Naive thymus-derived CD8-positive, alpha-beta T cell (primary cell): ENCODE measurements at places on chromosomes 1 and 21.

- no peak for DNase-seq
Measured at GRCh38 chr1:232705815-232706575, 76.1 kb upstream of the SIPA1L2 start.

- no peak for DNase-seq
Measured at GRCh38 chr1:60059468-60059867, 14.1 kb downstream of the C1orf87 start.

GRCh38 chr21:43812139-43812821 lies 22.9 kb downstream of the RRP1 start:
- no peak for DNase-seq

DNA sequence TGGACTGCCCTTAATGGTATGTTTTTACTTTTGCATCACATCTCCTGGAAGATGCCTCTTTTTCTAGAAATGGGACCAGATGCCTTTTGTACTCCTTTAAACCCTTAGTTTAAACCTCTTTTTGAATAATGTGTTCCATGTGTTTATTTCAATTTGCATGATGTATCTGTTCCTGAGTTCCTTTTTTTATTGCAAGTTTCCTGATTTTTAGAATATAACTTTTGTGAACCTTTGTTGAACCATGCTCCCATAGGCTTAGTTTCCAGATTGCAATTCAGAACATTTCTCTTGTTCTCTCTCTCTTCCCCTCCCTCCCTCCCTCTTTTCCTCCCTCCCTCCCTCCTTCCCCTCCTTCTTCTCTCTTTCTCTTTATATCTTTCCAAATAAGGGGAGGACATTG lies 81.9 kb downstream of the RGL1 start:
- no peak for DNase-seq

DNA sequence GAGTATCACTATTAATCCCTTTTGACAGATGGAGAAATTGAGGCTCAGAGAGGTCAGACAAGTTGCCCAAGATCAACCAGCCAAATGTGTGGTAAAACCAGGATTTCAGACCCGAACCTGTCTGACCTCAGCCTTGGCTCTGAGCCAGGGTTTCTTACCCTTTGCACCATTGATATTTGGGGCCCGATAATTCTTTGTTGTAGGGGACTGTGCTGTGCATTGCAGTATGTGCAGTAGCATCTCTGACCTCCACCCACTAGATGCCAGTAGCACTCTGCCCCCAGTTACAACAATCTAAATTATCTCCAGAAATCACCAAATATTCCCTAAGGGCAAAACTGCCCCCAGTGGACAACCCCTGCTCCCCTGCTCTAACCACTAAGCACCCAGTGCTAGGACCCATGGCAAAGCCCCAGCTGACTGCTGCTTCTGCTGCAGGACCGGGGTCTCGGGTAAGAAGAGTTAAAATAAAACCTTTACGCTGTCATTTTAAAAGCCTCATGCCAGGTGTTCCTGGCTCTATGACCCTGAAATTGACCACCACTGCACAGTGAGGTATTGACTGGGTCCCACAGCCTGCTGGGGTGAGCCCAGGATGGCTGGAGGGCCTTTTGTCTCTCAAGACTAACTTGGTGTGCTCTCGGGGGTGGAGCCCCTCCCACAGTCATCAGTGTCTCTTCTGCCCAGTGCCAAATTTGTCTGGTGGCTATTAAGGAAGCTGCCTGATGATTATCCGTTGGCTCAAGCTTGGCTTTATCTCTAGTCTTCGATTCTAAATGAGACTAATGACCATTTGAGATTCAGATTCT lies 5.6 kb upstream of the MAN1C1 start:
- DNase-seq = no peak

DNA sequence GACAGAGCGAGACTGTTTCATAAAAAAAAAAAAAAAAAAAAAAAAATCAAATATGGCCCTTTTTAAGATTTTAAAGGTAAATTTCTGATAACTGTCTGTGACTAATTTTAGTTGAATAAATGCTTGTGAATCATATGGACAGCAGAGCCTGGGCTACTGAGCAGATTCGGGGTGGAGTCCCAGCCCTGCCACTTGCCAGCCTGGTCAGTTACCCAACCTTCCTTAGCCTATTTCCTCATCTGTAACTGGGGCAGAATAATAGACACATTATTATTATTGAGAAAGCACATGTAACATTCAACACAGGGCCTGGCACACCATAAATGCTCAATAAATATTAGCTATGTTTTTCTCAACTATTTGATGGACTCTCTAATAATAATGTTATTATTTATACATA lies 11.2 kb upstream of the H3-3A start:
- no peak for DNase-seq

GRCh38 chr21:35503671-35504070 lies 454.6 kb upstream of the RUNX1 start:
- DNase-seq = peak; percentile 16

GRCh38 chr1:93668121-93668520 lies 13.5 kb downstream of the BCAR3 start:
- no peak for DNase-seq

- DNase-seq = no peak
Measured at GRCh38 chr1:58695206-58695605, 4.7 kb downstream of the MYSM1 start.

DNA sequence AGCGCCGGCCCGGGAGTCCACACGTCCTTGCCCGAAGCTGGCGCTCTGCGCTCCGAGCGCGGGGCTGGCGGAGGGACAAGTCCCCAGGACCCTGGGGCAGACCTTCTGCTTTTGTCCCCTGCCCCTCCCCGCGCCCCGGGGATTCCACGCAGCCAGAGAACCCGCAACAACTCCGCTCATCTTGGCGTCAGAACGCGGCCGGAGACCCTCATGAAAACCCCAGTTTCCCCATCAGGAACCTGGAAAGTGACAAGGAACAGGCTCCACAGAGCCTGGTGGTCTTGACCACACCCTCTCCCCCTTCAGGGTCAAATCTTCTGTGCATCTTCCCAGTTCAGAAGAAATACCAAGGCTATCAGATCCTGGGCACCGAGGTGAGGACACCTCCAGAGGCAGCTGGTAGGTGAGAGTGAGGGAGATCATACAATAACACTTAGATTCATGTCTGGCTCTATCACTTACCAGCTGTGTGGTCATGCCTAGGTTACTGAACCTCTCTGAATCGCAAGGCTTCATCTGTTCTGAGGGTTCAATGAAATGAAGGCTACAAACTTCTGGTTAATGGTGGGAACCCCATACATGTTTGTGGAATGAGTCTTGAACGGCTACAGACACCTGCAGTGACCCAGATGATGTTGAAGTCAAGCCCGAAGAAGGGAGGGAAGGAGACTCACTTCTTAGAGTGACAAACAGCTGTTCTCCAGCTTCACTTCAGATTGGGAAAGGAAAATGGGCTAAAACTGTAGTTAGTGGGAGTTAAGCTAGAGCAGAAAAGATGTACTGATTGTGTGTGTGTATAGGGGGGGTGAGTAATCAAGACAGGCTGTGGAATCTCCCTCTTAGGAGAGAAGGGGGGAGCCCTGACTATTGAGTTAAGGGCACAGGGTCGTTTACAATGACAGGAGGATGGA lies 555 bp upstream of the RSPO1 start:
- DNase-seq = no peak

- DNase-seq = no peak
Measured at GRCh38 chr1:47448462-47449222, 10.8 kb downstream of the FOXD2 start.

- no peak for DNase-seq
Measured at GRCh38 chr1:54487571-54488050, 60.4 kb upstream of the ACOT11 start.

DNA sequence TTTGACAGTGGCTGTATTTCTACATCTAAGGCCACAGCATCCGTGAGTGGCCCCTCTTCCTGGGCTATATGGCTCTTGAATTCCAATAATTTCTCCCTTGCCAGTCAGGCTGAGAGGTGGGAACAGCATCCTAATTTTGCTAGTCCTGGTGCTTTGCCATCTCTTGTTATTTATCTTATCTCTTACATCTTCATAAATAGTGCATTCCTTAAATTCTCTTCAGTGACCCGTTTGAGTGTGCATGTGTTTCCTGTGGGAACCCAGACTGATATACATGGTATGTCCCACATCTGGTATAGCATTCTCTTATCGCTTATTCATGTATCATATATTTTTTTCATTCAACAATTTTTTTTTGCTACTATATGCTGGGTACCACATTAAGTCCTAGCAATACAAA lies 9.9 kb downstream of the S100A11 start:
- no peak for DNase-seq

DNA sequence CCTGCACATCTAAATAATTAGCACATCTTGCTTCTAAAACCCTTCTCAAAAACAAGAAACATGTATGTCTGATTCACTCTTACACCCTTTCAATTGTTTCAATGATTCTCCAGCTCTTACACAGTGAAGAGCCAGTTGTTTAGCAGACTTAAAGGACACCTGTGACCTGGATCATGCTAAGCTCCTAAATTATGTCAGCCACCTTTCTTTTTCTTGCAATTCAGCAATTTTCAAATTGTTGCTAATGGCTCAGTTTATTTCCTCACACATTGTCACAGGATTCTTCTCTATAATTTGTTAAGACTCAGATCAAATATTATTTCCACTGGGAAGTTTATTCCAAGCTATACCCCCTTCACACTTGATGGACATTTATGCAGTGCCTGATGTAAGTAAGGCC lies 413.2 kb downstream of the PLA2G4A start:
- DNase-seq = no peak

DNA sequence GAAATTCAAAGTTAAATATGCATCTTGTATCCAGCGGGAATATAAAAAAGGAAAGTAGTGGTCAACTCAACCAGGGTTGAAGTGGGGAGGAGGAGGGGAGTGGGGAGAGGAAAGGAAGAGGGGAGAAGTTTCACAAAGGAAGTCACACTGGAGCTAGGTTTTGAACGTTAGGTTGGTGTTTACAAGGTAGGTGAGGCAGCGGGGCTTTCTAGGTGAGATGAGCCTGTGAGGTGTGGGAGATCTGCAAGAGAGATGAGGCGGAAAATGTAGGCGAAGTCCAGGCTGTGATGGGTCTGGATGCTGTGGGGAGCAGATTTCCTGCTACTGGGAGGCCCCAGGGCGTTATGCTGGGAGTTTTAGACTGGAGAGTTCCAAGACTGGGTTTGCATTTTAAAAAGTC lies 36.1 kb upstream of the IL20 start:
- no peak for DNase-seq

GRCh38 chr1:101137144-101138126 lies 99.4 kb upstream of the S1PR1 start:
- no peak for DNase-seq

GRCh38 chr1:154851392-154852177 lies 18.5 kb downstream of the KCNN3 start:
- no peak for DNase-seq

DNA sequence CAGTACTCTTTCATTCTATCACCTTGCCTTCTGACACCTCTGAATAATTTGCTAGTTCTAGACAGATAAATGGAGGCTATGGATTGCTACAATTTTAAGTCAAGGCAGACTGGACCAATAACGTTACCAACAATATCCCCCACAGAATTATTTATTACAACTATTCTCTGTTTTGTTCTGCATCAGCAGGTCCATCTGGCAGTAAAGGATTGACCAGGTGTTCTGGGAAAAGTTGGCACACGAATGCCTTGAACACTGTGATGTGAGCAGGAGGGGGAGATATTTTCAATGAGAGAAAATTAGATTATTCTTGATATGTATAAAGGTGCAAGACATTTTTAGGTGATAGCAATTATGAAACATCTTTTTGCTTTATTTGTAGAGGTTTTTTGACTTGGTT lies 718.8 kb upstream of the TMPRSS15 start:
- no peak for DNase-seq

GRCh38 chr1:232459087-232459486 lies 170.8 kb downstream of the SIPA1L2 start:
- no peak for DNase-seq

GRCh38 chr1:100051893-100052292 lies 80.8 kb downstream of the SASS6 start:
- DNase-seq = no peak

DNA sequence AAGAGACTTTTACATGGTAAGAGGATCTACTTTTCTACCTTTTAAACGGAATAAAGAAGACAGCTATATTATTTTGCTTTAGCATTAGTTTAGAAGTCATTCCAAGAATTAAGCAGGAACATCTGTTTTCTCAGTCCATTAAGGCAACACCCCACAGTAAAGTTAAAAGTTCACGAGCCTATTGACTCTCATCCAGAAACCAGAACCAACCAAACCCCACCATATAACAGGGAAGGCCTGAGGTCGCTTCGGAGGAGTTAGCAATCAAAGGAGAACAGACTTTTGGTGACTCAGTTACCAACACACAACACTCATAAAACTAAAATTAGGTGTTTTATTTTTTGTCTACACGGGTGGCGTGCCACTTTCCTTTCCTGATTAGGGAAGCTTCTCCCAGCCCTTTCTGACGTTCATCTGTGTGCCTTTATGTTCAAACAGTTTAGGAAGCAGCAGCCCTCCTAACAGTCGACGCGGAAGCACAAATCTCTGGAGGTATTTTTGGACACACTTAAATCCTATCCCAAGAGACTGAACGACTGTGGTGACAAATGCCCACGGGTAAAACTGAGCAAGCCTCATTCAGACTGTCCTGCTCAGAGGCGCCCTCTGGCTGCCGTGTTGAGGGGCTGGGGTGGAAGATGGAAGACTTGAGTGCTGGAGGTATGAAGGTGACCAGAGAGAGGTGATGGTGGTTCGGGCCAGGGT lies 8.6 kb upstream of the PLA2G2C start:
- peak; percentile 31 for DNase-seq

- DNase-seq = no peak
Measured at GRCh38 chr1:243474136-243474881, 218.5 kb downstream of the SDCCAG8 start.

- DNase-seq = no peak
Measured at GRCh38 chr1:161251579-161251978, 7.0 kb upstream of the PCP4L1 start.
